ENCODE measurements at places on chromosomes 12 and 14.

DNA sequence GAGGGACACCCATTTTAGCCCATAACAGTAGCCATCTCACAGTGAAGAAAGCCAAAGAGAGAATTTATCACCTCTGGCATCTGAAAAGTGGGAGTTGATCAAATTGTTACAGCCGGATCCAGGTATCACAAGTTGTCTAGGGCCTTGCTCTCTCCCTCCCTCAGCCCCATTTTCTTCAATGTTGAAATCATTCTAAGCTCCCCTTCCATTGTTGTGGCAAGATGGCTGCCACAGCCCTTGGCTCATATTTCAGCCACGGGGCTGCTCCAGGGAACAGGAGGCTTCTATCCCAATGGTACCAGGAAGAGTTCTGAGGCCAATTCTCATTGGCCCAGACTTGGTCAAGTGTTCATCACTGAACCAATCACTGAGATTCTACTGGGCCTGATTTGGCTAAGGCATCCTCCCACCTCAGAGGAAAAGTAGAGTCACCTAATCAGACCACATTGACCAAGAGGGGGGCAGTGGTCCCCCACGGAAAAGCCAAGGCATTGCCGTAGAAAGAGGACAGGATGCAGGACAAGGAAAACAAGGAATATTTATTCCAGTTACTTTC is 106.2 kb downstream of the GPATCH2L start:
- no peak for DNase-seq

DNA sequence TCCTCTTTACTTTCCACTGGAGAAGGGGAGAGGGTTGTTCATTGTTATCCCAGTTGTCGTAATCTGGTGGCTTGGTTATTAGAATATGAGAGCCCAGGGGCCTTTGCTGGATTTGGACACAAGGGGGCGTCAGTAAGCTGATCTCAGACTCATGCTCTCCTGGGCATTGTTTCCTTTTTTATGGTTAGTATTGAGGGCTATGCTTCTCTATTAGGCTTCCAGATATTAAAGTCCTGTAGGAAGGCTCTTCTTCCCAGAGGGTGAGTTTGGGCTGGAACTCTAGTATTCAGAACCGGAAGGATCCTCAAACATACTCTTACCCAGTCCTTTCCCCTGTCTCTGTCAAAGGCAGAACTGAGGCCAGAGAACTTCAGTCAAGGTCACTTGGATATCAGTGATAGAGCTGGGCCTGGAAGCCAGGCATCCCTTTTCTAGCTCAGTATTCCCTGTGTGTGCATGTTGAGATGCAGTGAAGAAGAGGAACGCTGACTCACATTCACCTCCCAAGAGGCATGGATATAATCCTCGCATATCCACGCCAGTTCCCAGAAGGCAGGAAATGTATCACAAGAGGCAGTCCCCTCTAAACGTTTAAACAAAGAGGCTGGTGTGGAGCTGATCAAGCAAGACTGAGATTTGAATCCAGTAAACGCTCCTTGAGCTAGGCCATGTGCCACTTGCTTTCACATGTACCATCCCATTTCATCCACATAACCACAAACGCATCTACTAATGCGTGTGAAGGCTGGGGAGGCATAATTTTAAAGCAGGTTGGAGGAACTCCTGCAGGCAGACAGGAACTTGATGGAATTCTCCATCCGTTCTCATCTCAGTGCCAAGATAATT is 41.6 kb downstream of the UBE3B start:
- DNase-seq, result peak; percentile 72

DNA sequence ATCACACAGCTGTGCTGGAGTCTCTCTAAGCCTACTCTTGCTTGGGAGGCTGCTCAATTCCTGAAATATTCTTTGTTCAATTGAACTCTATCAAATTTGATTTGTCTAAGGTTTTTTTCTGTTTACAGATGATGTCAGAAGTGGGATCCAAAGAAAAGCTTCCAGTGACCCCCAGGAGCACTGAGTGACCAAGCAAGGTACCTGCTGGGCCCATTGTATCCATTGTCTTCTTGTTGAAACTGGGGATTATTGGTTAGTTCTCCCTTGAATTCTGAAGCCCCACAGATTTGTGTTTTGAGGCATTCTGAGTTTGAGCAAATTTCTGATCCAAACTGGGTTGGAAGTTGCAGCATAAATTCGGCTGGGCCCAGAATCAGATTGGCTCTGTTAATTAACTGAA is 64.6 kb downstream of the MYF5 start:
- DNase-seq, result no peak

- DNase-seq, result no peak
These were observed 24.1 kb upstream of the NRDE2 start for GRCh38 chr14:90355540-90356518.

DNA sequence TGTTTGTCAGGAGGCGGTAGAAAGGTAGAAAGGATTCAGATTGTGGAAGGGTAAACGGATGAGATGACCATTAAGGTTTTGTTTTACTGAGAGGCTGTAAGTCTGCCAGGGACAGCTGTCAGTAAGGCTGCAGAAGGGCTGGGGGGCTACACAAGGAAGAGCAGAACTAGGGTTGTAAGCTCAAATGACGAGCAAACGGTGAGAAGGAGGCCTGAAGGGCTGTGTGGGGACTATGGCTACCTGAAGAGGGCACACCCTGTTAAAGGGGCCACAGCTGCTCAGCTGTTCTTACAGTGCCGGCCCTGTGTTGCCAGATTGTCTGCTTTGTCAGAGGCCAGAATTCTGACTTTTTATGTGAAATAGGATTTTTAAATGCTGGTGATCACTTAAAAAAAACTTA is 19.1 kb downstream of the VASH1 start:
- no peak for DNase-seq

DNA sequence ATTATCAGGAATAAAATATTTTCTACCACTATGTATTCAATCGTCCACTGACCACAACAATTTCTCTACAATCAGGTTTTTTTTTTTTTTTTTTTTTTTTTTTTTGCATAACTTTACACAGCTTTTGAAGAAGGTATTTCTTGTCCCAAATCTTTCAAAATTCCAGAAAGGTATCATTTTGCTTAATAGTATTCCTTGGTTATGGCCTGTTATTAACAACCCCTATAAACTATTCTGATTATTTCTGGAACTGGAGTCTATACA is 145.3 kb downstream of the ALX1 start:
- no peak for DNase-seq

- no peak for DNase-seq
These were observed 4.7 kb downstream of the LYZ start for GRCh38 chr12:69352904-69353303.

DNA sequence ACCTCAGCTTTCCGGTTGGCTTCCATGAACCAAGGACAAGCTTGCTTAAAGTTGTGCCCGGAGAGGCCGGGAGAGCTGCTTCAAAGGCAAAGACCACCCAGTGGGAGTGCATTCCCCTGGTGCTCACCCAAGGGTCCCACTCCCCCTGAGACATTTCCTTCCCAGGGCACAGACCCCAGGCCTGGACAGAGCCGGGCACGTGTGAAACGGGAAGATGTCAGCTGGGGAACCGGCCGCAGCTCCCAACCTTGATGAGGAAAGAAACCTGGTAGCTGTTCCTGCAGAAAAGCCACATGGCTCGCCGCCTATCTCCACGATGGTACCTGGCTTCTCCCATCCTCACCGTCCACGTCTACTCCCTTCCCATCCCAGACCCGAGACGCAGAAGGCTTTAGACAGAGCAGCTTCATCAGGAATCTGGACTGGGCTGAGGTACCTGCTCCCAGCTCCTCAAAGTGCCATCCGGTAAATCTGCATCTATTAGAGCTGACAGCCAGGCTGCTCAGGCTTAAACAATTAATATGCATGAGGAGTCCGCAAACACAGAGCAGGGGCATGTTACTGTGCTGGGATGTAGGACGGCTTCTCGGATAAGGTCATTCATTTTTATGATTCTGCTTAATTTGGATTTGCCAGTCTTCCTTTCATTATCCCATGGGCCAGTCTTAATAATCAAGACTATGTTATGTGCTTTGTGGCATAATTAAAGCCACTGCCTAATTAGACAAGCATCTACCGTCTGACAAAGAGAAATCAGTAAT is 53.1 kb downstream of the GALNT9 start:
- no peak for DNase-seq

DNA sequence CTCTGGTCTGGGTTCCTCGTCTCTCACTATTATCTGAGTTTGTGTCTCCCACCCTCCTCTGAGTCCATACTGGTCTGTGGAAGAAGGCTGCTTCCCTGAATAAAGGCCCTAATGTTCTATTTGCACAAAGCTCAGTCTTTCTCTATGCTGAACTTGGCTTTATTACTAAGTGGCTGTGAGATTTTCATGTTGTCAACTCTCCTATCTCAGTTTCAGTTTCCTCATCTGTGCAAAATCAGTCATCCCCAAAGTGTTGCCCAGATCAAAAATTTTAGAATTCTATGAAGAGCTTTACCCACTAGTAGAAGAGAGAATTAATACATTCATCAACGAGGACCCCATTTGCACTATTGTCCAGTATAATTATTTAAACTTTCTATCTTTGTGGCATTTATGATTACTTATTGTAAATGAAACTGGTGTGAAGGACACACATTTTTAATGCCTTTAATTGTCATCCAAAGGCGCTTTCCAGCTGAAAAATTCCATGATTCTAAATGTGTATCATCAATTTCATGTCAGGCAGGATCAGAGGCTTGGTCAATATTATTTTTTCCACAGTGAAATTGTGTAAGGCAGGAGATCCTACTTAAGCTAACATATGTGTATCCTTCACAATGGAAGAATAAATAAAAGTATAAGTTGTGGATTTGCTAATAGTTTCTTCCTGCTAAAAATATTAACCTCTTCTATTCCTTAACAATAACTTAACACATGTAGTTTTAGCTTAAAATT is 79.1 kb upstream of the EEA1 start:
- DNase-seq, result peak; percentile 35

DNA sequence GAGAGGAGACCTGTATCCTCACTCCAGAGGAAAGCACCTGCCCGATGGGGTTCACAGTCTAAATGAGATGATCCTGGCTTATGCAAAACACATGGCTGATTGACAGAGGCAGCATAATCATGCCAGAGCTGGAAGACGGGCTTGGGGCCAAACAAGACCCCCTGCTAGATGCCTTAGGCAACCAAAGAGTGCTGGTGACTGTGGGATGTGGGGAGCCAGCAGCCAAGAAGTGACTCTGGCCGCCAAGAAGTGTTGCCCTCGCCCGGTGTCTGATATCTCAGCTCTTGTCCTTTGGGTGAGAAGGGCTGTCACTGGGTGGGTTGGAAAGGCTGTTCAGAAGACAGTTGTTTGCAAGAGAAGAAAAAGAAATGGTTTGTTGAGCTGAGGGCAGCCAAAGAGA is 56.7 kb downstream of the PLEKHG3 start:
- no peak for DNase-seq

DNA sequence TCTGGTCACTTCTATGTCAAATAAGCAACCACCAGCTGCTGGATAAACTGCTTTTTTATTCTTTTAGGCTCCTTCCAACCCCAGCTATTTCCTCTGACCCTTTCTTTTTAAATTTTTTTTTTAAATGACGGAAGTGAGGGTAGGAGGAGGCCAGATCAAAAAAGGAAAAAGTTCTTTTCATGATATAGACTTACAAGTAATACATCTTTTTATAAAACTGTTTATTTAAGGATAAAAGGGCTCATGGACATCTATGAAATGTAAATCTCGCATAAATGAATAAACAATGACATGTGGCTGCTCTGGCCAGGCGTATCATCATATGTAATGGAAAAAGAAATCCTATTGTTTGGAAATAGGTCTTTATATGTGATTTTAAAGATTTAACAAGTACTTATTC is 169.0 kb upstream of the ATP2B1 start:
- DNase-seq, result no peak

GRCh38 chr14:66377574-66377973 is 108.6 kb upstream of the CCDC196 start:
- DNase-seq, result no peak

- DNase-seq, result no peak
These were observed 47.1 kb downstream of the PTPRQ start for GRCh38 chr12:80491166-80491565.

GRCh38 chr14:77212943-77213678 is 31.5 kb downstream of the TMEM63C start:
- DNase-seq, result peak; percentile 78

DNA sequence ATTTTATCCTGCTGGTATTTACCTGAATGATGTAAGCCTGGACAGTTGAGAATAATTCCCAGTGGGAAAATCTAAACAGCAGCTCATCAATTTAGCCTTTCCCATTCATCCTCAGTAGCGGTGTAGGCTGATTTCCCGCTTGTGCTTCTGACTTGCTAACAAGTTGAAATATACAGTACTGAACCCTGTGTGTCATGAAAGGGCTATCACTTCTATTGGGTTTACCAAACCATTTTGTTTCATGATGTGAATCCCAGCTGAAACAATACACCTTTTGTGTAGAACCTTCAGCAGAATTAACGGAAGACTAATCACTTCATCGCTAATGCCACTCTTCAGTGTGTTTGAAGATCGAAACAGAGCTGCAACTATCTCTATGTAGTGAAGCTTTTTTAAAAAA is 88.4 kb downstream of the POLR3B start:
- DNase-seq, result no peak

DNA sequence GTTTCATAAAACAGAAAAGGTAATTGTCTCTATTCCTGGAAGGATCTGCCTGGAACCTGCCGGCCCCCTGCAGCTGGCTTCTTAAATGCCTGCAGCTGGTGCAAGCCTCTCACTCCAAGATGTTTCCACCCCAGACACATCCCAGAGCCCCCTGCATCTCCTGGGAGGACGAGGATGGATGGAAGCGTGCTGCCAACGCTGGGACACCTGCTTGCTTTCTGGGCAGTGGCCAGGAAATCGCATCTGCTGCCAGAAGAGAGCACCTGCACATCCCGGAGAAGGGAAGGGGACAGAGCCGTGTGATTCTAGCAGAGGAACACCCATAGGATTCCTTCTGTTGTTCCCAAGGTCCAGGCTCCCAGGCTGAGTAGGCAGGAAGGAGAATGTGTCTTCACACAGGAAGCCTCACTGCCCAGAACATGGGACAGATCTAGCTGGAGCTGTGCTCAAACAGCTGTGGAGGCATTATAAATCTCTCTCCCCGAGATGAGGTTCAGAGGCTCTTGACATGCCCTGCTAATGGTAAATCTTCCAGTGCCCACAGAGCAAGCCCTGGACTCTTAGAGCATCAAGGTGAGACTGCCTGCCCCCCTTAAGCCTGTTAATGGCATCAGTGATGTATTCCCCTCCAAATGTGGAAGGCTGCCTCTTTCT is 138.8 kb upstream of the MAP1LC3B2 start:
- no peak for DNase-seq

GRCh38 chr14:104284107-104284592 is 145.8 kb downstream of the KIF26A start:
- DNase-seq, result no peak

GRCh38 chr14:103724116-103724515 is 8.5 kb downstream of the ZFYVE21 start:
- no peak for DNase-seq

- DNase-seq, result no peak
These were observed 133.0 kb upstream of the PRMT8 start for GRCh38 chr12:3357950-3358525.

DNA sequence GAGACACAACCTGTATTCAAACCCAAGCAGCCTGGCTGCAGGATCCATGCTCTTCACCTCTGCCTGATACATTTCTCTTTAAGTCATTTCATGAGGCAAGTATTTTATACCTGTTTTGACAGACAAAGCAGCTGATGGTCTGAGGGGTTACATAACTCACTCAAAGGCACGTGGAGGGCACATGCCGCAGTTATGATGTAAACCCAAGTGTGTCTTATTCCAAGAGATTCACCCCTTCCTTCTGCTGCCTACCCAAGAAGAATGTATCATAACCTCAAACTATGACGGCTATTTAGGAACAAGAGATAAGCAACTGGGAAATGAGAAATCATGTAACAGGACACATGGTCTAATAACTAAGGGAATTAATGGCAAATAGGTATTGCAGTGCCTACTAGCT is 329.8 kb upstream of the TMPO start:
- DNase-seq, result no peak

Measured in GM13976 (cell line).